GM12878 (cell line): ENCODE measurements at places on chromosomes 16 and 17. TPM values are rescaled to one million over a fixed set of nuclear protein-coding genes. Genes with fewer than 3 reads are reported as not detected.

DNA sequence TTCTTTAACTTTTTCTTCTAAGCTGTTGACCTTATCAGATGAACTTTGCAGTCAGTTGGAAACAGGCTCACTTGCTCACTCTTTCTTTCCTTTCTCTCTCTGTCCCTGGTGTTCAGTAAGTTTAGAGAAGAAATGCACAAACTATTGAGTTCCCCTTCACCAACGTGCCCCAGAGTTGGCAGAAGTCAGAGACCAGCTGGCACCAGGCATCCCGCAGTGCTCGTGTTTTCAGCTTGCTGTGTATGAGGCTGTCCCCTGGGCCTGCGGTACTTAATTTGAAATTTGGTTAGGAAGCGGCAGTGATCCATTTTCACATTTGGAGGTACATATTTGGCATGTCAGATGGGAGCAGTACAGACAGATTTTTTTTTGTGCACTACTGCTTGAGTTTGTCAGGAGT is 258.6 kb downstream of the SNX29 start:
- no peak for DNase-seq

DNA sequence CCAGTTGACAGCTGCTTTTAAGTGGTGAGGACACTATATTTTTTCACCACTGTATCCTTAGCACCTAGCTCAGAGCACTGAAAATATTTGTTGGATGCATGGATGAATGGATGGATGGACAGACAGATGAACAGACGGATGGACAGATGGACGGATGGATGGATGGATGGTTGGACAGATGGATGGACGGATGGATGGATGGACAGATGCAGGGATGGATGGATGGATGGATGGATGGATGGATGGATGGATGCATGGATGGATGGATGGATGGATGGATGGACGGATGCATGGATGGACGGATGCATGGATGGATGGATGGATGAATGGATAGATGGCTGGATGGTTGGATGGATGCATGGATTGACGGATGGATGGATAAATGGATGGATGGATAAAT is 12.4 kb upstream of the SLC5A11 start:
- DNase-seq: no peak

DNA sequence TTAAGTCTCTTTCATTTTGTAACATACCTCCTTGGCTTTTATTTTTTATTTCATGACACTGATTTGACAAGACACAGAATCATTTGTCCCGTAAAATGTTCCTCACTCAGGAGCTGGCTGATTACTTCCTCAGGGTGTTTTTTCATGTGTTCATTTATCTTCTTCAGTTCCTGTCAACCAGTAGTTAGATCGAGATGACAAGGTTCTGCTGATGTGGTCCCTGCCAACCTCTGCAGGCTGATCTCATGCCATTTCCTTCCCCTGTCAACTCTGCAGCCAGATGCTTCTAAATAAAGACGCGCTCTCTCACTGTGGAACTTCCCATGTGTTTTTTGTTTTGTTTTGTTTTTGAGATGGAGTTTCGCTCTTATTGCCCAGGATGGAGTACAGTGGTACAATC is 8.1 kb upstream of the CXCL16 start:
- no peak for DNase-seq

- no peak for DNase-seq
These were observed 28.1 kb downstream of the WSCD1 start for GRCh38 chr17:6098050-6098822.

DNA sequence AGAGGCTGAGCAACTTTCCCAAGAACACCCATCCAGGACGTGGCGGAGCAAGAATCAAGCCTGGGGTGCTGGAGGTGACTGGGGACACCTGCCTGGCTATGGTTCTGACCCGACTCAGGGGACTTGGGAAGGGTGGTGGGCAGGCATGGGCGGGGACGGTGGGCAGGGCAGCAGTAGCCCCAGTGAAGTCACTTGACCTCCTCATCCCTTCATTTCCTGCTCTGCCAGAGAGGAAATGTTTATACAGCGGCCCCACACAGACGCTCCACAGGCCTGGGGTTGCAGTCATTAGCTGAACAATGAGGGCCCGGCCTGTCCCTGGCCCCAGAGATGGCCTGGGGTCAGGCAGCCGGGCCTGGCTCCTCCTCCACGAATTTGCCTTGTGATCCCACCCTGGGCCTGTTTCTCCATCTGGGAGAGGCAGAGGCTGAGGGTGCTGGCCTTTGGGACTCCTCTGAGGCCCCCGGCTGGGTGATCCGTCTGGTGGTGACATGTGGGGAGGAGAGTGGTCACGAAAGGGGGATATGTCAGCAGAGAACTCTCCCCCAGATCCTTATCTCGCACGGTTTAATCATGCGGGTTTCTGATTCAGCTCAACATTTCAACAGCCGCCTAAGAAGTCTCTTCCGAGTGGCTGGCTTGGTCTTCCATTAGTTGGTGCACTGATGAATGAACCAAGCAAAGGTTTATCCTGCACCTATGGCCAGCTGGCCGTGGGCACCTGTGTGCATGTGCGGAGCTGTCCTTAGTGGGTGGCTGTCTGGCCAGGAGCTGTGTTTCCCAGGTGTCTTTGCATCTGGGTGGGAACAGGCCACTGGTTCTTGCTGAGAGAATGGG is 175.9 kb downstream of the IRF8 start:
- DNase-seq: no peak

DNA sequence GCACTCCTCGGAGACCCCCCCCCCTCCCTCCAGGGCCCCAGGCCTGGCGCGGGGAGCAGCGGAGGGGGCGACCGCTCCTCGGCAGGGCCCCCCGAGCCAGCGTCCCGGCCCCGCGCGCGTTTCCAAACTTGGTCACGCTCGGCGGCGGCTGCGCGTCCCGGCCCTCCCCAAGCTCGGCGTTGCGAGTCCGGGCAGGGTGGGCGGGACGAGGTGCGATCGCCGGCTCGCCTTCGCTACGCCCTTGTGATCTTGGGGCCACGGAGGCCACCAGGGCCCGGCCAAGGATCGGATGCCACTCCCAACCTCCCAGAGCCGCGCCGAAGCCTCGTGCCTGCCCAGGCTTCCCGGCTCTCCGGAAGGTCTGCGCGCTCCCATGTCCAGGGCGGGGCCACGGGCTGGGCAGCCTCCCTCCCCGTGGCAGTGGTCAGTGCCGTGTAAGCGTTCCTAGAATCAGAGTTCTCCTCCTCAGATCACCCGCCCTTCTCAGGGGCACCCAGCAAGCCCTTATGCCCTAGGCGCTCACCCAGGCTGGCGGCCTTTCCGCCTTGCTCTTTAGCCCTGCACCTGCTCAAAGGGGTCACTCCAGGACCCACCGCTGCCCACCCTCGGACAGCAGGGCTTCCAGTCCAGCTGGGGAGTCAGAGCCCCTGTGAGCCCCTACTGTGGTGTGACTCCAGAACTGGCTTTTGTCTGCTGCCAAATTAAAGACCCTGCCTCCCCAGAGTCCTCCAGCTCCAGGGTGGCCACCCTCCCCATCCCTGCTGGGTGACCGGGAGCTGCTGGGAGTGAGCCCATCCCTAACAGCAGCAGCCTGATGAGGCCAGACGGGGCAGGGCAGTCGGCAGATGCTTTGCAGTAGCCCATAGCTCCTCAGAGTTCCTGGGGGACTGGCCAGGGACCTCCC is 12.2 kb upstream of the MRPS23 start:
- no peak for DNase-seq

DNA sequence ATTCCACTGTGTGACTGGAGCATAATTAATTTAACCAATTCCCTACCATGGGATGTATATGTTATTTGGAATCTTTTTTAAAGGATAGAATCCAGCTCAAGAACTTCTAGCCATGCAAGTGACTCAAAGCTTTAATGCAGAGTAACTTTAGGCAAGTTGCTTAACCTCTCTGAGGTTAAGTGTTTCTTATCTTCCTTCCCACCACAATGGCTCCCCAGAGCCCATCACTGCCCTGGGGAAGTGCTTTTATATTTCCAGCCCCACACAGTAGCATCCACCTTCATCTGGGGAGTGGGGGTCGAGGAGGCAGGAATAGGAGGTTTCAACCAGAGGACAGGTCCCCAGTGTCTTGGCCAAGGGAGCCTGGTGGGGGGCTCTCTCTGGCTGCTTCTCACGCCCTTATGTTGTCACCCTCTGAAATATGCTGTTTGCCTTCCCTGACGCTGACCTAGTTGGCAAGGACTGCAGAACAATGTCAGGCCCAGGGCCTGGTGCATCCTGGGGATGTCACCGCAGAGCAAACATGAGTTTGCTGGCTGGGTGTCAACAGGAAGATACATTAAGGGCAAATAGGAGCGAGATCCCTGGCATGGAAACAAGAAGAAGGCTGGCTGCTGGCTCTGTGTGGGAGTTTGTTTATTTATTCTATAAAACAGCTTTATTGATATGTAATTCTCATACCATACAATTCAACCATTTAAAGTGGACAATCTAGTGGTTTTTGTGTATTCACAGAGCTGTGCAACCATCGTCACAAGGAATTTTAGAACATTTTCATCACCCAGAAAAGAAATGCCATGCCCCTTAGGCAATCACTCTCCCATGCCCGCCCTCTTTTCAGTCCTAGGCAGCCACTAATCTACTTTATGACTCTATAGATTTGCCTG is 46.6 kb upstream of the WSB1 start:
- DNase-seq: no peak

GRCh38 chr17:69870091-69870530 is 204.9 kb upstream of the KCNJ16 start:
- no peak for DNase-seq

- no peak for DNase-seq
These were observed 13.3 kb downstream of the EIF4A3 start for GRCh38 chr17:80133626-80133970.

DNA sequence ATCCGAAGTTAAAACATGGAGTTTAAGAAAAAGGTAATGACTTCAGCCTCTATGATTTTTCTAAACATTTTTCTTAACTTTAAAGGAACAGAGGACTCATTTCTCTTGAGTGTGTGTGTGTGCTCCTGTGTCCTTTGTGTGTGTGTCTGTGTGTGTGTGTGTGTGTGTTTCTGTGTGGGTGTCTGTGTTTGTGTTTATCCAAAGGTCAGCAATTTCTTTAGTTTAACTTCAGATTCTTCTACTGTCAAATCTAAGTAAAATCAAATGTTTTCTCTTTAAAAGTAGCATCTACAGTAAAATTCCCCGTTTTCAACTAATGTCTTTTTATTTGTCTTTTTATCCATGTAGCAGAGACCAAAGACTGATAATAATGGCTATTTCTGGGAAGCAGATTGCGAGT is 31.8 kb downstream of the HSBP1 start:
- DNase-seq: no peak

DNA sequence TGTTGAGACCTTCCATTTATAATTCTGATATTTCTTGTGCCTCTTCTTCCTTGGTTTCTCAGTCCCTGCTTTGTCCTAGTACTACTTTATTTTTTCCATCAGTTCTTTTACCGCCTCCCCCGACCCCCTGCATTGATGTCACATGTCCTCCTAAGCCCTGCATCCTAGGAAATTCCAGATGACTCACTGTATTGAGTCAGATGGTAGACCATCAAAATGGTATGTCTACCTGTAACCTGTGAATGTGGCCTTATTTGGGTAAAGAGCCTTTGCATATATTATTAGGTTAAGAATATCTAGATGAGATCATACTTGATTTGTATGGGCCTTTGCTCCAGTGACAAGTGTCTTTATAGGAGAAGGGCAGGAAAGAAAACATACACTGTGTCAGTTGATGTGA is 515.3 kb upstream of the CA10 start:
- DNase-seq: no peak

DNA sequence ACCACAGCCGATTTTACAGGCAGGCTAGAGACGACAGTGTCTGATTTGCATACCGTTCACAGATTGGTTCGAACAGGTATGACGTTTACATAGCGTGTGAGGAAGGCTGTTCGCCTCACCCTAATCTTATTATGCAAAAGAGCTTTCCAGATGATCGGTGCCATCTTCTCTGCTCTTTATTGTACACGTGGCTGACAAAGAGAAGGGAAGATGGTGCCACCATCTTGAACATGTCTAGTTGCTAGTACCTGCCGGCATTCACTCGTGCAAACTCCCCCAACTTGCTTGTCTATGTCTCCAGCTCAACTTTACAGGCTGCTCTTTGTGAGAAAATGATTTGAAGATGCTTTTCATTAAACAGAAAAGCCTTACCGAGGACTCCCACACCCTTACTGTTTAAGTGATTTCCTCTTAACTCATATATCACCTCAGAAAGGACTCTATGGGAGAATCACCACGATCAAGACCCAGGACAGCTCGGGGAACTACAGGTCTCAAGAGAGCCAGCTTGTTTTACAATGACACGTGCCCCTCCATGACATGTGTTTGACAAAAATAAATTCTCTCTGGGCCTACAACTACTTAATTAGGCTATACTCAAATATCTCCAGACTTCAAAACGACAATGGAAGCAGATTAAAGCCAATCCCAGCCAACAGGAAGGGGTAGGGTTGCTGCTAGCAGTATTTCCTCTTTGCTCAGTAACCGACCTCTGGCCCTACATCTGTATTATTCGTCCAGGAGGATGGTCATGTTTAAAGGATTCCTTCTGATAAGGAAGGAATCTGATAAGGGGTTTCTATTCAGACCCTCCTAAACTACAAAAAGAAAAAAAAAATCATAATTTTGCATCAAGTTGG is 480.6 kb downstream of the TMEM114 start:
- no peak for DNase-seq

- no peak for DNase-seq
These were observed 11.8 kb downstream of the ADGRG3 start for GRCh38 chr16:57679767-57680482.

GRCh38 chr17:75340631-75341030 is 51.4 kb upstream of the SLC25A19 start:
- DNase-seq: no peak

SSTR5 gene
- not detected in 2 replicates for polyA plus RNA-seq

NPB gene
- polyA plus RNA-seq: not detected in 2 replicates

DHX58 gene
- 10.5 and 11.2 TPM in 2 replicates for polyA plus RNA-seq

KRT33A gene
- polyA plus RNA-seq: not detected in 2 replicates

HP gene
- not detected in 2 replicates for polyA plus RNA-seq

SHPK gene
- 13.2 and 13.7 TPM in 2 replicates for polyA plus RNA-seq

EPOP gene
- polyA plus RNA-seq: 1.4 and 1.6 TPM in 2 replicates
